ENCODE measurements at places on chromosomes 1 and 21. TPM values are rescaled to one million over a fixed set of nuclear protein-coding genes. Genes with fewer than 3 reads are reported as not detected.

Gene HMCN1
- 0.29 TPM for total RNA-seq

Gene HSPA6
- not detected for total RNA-seq

Gene SDE2
- total RNA-seq = 10.4 TPM

Gene NECTIN4
- under 0.01 TPM for total RNA-seq

Gene CHIA
- not detected for total RNA-seq

Gene G0S2
- 76.7 TPM for total RNA-seq

Gene LDLRAD1
- total RNA-seq = not detected

Gene CMPK1
- 100 TPM for total RNA-seq

Gene CRNN
- not detected for total RNA-seq

Gene C1orf115
- total RNA-seq = 1.1 TPM

Gene PRAMEF9
- not detected for total RNA-seq

Gene LIN28A
- not detected for total RNA-seq

Gene WLS
- total RNA-seq = 65.2 TPM

Gene TGFB2
- 2.3 TPM for total RNA-seq

Gene RGS18
- not detected for total RNA-seq

Gene RNU1-2
- not detected for total RNA-seq

Gene SFN
- 0.29 TPM for total RNA-seq

Gene OR2M5
- not detected for total RNA-seq

Gene GNG4
- 0.86 TPM for total RNA-seq

Gene TSSK3
- total RNA-seq = not detected

Gene ERICH3
- not detected for total RNA-seq

Gene COL24A1
- 0.58 TPM for total RNA-seq

Gene CACNA1E
- total RNA-seq = not detected

Gene RIMS3
- 0.29 TPM for total RNA-seq

Gene TAL1
- not detected for total RNA-seq

Gene MROH9
- not detected for total RNA-seq

Gene TENT5C
- total RNA-seq = 0.35 TPM

Gene SLC30A2
- not detected for total RNA-seq

Gene TMEM269
- total RNA-seq = under 0.01 TPM

Gene S100A2
- 2.3 TPM for total RNA-seq

Gene COL6A1
- 1,090 TPM for total RNA-seq

Gene FAM177B
- total RNA-seq = not detected

Gene EIF2D
- total RNA-seq = 54.4 TPM

Gene LCK
- total RNA-seq = not detected

Gene KAZN
- total RNA-seq = 0.89 TPM

Gene S100A12
- total RNA-seq = not detected

Gene CAPN9
- not detected for total RNA-seq

All from myometrial cell (primary cell).